ENCODE measurements at places on chromosomes 2 and 18.

DNA sequence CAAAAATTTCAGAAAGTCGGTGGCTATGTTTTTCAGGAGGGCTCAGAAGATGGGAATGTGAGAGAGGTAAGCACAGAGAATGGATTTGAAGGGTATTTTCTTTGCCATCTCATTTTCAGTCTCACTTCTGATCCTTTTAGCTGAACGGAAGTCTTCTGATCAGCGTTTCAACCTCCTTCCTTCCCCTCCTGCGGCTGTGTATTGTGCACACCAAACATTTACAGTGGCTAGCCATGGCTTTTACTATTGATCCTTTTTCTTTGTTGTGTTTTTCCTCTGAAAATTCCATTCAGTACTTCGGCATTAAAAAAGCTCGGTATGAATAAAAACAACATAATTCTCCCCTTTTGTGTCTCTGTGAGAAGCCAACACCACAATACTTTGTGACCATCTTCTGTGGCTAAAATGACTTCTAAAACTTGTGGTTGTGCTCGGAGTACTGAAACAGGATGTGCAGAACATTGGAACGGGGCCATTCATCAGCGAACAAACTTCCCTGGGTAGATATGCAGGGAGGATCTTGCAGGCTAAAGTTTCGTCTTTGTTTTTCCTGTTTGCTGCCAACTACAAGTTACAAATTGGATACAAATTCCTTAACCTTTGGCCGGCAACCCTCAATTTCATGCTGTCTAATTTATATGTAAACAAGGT is 260.8 kb upstream of the FAM98A start:
- no peak for DNase-seq

DNA sequence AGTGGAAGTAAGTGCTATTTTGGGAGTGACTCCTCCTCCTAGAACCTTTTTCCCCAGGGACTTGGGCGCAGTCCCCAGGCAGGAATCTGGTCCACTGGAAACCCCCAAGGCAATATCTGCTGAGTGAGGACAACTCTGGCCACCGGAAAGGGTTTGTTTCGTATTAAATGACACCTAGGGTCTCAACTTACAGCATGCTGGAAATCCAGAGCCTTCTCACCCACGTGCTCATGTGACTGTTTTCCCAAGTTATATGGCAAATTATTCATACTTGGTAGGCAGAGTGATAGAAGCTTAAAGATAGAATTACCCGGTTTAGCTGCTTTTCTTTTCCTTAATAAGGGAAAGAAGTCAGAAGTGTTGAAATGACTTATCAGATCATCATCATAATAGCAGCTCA is 436.9 kb upstream of the SPRED2 start:
- DNase-seq: no peak

GRCh38 chr2:172710584-172711047 is 25.0 kb upstream of the RAPGEF4 start:
- peak; percentile 52 for DNase-seq

- DNase-seq: no peak
These were observed 57.8 kb upstream of the OTOF start for GRCh38 chr2:26535663-26536275.

GRCh38 chr2:239934571-239935171 is 90.5 kb downstream of the NDUFA10 start:
- DNase-seq: peak; percentile 54

- no peak for DNase-seq
These were observed 402.4 kb upstream of the HS6ST1 start for GRCh38 chr2:128721096-128721495.

DNA sequence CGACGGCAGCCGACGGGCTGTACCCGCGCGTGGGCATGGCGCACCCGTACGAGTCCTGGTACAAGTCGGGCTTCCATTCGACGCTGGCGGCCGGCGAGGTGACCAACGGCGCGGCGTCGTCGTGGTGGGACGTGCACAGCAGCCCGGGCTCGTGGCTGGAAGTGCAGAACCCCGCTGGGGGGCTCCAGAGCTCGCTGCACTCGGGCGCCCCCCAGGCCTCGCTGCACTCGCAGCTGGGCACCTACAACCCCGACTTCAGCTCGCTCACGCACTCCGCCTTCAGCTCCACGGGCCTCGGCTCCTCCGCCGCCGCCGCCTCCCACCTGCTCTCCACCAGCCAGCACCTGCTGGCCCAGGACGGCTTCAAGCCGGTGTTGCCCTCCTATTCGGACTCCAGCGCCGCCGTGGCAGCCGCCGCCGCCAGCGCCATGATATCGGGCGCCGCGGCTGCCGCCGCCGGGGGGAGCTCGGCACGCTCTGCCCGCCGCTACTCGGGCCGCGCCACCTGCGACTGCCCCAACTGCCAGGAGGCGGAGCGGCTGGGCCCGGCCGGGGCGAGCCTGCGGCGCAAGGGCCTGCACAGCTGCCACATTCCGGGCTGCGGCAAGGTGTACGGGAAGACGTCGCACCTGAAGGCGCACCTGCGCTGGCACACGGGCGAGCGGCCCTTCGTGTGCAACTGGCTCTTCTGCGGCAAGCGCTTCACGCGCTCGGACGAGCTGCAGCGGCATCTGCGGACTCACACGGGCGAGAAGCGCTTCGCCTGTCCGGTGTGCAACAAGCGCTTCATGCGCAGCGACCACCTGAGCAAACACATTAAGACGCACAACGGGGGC is 2.0 kb downstream of the SP9 start:
- no peak for DNase-seq

DNA sequence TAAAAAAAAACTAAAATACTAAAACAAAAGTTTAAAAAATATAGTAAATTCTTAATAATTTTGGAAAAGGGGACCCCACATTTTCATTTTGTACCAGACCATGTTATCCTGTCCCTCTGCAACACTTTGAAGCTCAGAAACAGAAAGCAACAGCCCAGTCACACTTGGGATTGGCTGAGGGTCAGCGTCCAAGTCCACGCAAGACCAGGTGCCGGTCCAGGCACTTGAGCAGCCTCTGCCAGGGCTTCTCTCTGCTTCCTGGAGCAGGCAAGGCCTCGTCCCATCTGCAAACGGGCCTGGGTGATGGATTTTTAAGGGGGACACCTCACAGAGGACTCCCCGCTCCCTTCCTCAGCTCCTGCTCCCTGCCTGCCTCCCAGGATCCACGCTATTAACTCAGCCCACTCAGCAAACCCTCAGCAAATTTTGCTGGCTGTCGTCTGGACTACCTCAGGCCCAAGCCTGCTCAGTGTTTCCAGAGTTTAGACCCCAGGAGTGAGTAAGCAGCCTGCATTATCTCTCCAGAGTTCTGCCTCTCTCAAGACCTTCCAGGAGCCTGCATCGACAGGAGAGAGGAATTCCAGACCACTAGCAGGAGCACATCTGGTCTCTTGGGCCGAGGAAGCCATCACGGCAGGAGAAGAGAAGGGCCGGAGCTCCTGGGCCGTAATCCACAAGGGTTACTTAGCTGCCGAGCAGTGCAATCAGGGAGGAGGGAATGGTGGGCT is 88.7 kb upstream of the STPG4 start:
- peak; percentile 62 for DNase-seq

- DNase-seq: no peak
These were observed 12.3 kb downstream of the CREG2 start for GRCh38 chr2:101374821-101375561.

GRCh38 chr2:156779416-156780120 is 343.4 kb downstream of the GPD2 start:
- DNase-seq: no peak

GRCh38 chr18:11274144-11274794 is 124.9 kb upstream of the PIEZO2 start:
- no peak for DNase-seq

- no peak for DNase-seq
These were observed 95.3 kb upstream of the EPB41L3 start for GRCh38 chr18:5639131-5639530.

DNA sequence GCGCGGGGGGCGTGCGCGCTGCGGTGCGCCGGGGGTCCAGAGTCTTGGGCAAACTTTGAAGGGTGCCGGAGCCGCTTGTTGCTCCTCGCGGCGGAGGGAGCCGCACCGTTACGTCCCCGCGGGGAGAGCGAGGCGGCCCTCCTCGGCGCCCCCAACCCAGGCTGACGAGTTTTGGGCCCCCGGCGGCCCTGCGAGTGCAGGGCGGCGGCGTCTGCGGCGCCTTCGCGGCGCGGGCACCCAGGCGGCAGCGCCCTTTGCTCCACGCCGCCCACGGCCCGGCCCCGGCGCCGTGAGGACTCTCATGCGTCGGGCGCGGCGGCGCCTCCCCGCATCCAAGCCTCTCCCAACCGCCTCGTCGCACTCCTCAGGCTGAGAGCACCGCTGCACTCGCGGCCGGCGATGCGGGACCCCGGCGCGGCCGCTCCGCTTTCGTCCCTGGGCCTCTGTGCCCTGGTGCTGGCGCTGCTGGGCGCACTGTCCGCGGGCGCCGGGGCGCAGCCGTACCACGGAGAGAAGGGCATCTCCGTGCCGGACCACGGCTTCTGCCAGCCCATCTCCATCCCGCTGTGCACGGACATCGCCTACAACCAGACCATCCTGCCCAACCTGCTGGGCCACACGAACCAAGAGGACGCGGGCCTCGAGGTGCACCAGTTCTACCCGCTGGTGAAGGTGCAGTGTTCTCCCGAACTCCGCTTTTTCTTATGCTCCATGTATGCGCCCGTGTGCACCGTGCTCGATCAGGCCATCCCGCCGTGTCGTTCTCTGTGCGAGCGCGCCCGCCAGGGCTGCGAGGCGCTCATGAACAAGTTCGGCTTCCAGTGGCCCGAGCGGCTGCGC is 814 bp downstream of the FZD7 start:
- DNase-seq: peak; percentile 45

DNA sequence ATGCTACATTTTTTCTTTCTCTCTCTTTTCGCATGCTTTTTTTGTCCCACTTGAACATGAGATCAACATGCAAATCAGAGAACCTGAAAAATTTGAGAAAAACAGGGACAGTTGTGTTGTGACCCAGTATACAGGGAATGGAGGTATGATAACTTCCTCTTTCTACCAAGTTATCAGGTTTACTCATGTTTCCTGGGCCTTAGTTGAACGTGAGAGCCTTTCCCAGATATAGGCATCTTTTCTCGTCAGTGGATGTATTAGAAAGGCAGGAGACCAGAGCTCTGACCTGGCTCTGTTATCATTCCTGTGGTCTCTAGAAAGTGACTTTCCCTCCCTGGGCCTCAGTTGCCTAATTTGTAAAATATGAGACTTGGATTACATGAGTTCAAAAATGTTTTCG is 30.1 kb upstream of the FAM117B start:
- DNase-seq: no peak

DNA sequence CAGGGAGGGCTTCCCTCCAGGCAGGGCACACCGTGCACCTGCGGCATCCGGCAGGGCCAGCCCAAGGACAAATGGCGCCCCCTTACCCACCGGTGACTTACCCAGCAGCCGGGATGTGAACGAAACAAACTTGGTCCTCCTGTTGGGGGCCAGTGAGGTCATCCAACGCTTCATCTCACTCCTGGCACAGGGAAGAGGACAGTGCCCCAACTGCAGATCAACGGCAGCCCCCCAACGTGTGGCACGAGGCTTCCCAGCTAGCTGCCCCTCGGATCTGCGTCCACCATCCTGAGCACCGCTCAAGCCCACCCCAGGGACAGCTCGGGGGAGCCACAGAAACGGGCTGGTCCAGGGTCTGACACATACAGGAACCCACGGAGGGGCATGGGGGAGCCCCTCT is 12.0 kb downstream of the SNORC start:
- no peak for DNase-seq

GRCh38 chr18:74373428-74373827 is 57.8 kb downstream of the C18orf63 start:
- no peak for DNase-seq

DNA sequence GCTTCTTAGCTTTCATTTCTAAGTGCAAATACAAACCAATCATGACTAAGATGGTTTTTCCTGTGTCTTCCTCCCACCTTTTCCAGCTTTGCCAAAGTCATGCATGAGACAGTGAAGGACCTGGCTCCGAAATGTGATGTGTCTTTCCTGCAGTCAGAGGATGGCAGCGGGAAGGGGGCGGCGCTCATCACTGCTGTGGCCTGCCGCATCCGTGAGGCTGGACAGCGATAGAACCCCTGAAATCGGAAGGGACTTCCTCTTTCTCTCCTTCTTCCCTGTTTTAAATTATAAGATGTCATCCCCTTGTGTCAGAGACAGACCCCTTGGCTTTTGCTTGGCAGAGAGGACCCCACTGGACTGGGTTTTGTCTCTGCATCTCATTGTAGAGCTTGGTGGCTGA is 56.8 kb downstream of the HK2 start:
- DNase-seq: no peak

DNA sequence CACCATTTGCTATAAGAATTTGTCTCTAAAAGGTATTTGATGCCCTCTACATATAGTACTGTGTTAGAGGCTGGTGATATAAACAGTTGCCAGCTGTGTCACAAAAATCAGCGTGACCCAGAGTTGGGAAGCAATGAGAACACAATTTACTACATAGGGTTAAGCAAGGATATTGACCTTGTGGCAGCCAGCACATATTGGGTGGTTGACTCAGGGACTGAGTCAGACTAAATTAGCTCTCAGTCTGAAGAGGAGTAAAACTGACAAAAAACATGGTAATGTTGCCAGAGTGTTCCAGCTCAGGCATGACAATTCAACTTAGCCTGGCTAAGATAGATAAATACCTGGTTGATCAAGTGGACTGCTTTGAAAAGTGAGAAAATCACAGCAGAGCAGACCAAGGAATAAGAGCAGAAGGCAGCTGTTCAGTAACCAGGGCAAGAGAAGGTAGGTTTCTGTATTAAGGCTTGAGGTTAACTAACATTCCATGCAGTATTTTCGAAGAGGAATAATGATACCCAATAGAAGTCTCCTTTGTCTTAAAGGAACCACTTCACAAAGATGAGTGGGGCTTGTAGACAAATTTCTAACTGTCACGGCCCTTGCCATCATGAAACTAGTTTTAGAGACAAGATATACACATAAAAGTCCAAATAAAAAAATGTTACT is 108.2 kb upstream of the ERBB4 start:
- DNase-seq: peak; percentile 44

- DNase-seq: no peak
These were observed 155.4 kb upstream of the SLC35G4 start for GRCh38 chr18:11454040-11454439.

DNA sequence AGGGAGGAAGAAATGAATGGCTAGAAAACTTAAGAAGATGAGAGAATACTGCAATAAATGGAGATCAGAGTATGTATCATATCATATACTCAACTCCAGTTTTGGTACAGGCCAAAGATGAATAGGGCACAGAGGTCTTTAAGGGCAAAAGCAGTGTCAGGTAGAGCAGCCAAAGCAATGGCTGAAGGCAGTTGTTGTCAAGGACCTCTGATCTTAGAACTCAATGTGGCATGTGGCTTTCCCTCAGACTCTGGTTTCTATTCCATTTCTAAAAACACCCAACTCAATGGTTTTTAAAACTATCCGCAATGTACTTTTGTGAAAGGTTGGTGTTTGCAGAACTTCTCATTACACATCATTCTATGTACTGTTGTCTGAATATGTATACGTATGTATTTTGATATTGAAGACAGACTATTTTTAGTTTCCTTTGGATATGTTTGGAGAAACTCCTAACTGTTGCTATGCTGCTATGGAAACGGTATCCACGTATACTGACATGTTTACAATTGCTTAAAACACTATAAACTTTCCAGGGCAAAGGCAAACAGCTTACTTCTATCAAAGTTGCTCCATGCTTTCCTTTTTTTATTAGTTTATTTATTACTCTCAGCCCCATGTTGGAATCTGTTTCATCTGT is 58.1 kb upstream of the PELI1 start:
- DNase-seq: peak; percentile 98
